ENCODE measurements at places on chromosomes 4 and X. TPM values are rescaled to one million over a fixed set of nuclear protein-coding genes. Genes with fewer than 3 reads are reported as not detected.

ZDHHC15 gene
- polyA plus RNA-seq: 1.2 TPM

DNA sequence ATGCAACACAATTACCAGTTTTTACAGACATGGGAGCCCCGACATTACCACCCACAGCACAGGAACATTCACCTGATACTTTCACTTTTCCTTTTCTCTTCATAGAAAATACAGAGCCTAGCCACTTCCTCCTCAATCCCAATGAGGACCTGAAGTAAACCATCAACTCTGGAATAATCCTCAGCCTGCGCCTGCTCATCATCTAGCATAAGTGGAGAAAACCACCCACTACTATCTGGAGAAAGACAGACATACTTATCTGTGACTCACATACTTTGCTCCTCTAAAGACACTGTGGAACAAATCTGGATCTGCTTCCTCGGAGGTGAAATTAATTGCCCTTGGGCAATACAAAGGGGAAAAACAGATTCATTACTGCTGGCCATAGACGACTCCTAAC, 47.8 kb downstream of the ZCCHC13 start:
- DNase-seq: no peak

- no peak for DNase-seq
These were observed 270.5 kb upstream of the ARSJ start for GRCh38 chr4:114249976-114250375.

DNA sequence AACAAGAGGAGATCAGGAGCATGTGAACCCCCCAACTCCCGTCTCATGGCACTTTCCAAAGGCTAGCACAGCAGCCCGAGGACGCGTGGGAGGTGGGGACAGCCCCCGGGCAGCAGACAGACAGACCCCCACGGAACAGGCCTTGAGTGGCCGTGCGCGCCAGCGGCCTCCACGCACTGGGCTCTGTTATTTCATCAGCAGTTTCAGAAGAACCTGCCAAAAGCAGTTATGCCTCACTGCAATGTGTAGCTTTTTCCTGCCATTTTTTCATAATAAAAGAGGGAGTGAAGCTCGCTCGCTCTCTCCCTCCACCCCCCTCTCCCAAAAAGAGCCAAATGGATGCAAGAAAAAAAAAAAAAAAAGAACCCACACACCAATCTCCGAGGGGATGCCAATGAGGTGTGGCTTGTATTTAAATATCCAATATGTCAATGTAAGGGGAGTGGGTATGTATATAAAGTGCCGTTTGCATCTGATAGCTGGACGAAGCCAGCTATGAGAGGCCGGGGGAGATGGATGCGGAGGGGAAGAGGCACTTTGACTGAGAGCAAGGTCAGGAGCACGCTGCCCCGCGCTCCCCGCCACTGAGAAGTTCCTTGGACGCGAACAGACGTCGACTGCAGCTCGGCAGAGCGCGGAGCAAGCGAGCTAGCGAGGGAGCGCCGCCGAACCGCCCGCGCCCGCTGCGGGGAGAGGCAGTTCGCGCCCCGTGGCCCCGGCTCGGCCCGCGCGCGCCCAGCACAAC, at the start of gene FGF16:
FGF16 (plus strand) TSS at position 482 of the 745 bp plus-strand sequence. CDS start 286 bp downstream, outside the sequence.
- no peak for DNase-seq
